ENCODE measurements at places on chromosomes 12 and 14.

DNA sequence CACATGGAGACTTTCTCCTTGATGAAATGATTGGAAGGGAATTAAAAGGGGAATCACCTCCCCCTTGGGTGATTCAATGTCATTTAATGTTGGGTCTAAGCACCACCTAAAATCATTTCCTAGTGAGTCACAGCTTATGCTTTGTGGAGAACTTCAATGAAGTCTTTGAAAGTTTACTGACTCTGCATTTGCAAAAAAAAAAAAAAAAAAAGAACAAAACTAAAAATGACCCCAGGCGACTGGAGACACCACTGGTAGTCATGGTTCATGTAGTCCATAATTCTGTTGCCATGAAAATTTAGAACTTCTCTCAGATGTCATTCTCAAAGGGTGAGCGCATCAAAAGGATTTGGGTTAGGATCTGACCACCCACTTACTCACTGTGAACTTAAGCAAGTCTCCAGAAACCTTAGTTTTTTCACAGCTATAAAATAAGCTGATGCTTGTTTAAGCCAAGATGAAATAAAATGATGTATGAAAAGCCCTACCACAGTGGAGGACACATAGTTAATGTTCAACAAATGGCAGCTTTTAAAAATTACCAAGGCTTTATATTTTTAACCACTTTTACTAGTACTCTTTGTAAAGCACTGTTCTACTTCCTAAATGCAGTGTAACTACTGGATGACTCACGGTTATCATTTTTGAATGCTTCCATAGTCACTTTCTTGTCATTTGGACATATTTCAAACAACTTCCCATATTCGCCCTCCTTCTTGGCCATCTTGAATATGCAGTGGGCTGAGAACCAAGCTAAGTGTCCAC lies 18.1 kb upstream of the KSR2 start:
- DNase-seq: no peak

DNA sequence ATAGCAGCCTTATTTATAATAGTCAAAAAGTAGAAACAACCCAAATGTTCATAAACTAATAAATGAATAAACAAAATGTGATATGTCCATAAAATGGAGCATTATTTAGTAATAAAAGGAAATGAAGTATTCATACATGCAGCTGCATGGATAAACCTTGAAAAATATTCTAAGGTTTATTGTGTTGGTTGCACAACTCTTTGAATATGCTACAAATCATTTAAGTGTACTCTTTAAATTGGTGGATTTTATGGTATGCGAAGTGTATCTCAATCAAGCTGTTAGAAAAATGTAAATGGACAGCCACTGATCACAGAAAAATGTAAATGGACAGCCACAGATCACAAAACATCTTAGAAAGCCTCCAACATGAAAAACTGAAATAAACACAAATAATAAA lies 73.2 kb upstream of the SLC38A4 start:
- DNase-seq: no peak

- no peak for DNase-seq
Observed at GRCh38 chr12:56004211-56004610, 7.1 kb downstream of the SUOX start.

- DNase-seq: no peak
Observed at GRCh38 chr12:49733219-49734017, 7.9 kb upstream of the TMBIM6 start.

GRCh38 chr12:119381471-119382235 lies 47.1 kb downstream of the CCDC60 start:
- DNase-seq: no peak

- DNase-seq: no peak
Observed at GRCh38 chr12:13169272-13169671, 27.3 kb upstream of the EMP1 start.

- DNase-seq: peak; percentile 89
Observed at GRCh38 chr12:101280006-101280505, at the start of gene UTP20. Gene UTP20 (plus strand): TSS chr12:101280105. CDS start chr12:101280283, 178 bp downstream.

GRCh38 chr14:21614240-21614639 lies 20.5 kb downstream of the OR10G2 start:
- DNase-seq: no peak

Data from activated gamma-delta T cell treated with anti-CD3 and anti-CD28 coated beads, Interleukin-2, amount 50 U/mL, for 16 hours (primary cell).